ENCODE measurements at places on chromosomes 2 and 18.

- DNase-seq, result no peak
These were observed 10.7 kb upstream of the ADCY3 start for GRCh38 chr2:24930768-24931167.

DNA sequence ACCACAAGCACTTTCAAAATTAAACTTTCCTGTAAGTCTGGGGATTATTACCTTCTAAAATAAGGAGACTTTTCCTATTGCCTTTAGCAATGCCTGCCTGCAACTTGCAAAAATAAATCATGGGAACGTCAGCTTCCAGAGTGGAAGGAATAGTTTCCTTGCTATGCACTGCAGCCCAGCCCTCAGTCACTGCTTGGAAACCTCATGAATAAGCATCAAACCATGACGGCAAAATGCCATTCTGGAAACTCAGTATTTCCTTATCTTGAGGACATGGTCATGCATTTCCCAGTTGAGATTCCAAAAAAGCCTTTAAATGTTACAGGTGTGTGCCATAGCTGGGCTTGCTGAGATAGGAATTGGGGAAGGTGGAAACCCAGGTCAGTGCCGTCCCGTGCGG, 84.2 kb upstream of the OTOS start:
- no peak for DNase-seq

- DNase-seq, result no peak
These were observed 331.6 kb downstream of the DYSF start for GRCh38 chr2:71784734-71785511.

GRCh38 chr2:127471286-127471988, 53.2 kb downstream of the PROC start:
- no peak for DNase-seq

GRCh38 chr2:19861813-19862212, 40.0 kb downstream of the TTC32 start:
- DNase-seq, result no peak

DNA sequence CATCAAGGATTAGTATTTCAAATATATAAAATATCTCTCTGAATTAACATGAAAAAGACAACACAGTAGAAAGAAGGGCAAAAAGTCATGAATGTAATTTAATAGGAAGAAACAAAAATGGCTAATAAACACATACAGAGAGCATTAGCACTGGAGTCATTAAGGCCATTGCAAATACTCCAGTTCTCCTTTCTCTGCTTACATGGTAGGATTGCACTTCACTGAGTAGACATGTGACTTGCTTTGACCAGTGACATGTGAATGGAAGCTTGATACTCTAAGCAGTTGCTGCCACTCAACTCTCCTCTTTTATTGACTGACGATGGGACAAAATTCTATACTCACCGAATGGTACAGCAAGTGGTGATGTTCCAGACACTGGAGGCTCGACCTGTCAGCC, 153.9 kb upstream of the LGALSL start:
- no peak for DNase-seq

DNA sequence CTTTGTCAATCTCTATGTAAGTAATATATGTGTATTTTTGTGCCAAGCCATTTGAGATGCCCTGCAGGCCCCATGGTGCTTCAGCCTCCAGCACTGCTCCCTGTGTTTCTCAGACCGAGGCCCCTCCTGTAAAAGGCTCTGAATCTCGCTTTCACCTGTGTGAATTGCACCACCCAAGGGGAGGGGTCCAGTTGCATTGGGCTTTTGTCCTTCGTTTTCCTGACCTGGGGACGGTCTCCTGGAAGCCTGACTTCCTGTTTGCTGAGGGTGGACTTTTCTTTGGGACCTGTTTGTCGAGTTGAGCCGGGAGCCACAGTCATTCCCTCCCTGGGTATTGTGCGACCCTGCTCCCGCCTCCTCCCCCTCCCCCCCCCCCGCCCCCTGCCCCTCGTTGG, 48.9 kb downstream of the AGAP1 start:
- DNase-seq, result no peak

DNA sequence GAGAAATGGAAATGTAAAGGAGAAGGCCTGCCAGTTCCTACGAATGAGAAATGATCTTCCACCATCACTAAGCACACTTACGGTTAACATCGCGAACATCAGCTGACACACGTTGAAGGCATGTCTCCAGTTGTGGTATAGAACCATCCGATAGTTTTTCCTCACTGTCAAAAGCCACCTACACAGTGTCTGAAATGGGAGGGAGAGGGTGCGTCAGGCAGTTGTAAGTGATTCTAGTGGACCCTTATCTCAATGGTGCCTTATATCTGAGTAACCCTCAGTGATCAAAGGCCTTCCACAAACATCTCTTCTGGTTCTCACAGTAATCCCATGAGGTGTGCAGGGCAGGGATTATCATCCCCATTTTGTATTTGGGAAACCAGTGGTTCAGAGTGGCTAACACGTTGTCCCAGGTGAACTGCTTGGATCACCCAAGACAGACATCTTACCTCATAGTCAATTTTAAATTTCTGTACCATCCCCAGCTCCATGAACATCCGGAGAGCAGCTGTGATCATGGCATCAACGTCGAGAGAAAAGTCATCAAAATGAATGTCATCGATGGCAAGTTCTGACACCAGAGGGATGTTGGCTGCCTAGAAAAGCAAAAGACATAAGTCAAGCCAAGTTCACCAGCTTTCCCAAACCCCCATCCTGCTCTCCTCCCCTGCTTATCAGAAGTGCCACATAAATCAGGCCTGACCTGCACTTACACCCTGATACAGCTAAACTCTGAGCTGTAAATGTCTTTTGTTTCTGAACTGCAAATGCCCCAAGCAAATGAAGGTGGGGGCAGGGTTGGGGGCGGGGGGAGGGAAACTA, 335.2 kb downstream of the AGPS start:
- no peak for DNase-seq

DNA sequence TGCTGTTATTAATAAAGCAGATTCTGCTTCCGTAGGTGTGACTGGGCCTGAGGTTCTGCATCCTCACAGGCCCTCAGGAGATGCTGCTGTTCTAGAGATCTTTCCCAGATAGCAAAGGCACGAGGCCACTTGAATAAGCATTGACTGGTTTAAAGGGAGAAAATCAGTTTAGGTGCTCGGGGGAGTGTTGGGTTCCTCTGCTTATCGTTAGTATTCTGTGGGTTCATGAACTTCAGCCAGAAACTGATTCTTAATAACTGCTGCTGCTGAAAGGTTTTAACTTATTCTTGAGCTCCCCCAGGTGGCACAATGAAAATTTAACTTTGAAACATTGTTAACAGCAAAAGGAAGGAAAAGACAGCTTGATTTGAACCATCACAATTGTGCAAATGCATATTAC, 56.9 kb downstream of the ITGA6 start:
- no peak for DNase-seq

DNA sequence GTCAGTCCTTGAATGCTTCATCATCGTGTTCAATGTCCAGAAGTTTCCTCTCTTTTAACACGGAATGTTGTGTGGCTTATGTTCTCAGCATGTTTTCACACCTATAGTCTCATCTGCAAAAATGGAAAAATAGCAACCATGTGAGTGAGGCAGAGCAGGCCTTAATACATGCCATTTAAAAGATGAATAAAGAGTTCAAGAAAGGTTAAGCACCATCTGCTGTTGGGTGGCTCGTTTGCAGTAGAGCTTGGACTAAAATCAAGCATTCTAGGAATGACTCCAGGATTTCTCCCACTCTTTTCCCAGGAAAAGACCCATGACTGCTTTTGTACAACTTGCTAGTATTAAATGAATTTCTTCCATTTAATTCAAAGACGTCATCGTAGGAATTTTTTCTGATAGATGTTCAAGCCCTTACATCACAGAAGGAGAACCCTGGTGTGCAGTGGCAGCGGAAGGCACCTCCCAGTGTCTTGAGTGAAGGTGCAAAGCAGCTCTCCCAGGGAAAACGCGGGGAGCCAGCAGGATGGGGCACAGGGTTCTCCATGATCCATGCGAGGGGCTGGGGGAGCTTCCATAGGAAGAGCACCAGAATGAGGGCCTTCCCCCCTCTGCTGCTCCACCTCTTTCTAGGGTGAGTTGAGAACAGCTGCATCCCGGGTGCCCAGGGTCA, 9.6 kb downstream of the DCDC2C start:
- DNase-seq, result no peak

GRCh38 chr2:134039912-134040581, 213.8 kb upstream of the MGAT5 start:
- no peak for DNase-seq

GRCh38 chr2:99975386-99975785, 167.0 kb downstream of the AFF3 start:
- DNase-seq, result no peak

DNA sequence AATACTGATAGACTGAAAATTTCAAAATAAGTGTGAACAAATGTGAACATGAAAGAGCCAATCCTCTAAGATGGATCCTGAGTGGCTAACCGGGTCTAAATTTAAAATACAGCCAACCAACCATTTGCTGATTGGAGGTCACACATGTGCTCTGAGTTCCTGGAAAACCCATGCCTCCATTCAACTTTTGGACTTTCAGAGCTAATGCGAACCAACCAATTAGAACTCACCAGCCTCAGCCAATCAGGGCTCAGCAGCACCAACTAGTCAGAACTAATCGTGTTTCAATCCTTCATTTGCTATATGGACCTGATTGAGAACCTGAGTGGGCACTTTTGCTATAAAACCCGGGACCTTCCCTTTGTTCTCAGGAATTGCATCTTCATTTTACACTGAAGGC, 111.5 kb downstream of the MEP1B start:
- DNase-seq, result no peak

DNA sequence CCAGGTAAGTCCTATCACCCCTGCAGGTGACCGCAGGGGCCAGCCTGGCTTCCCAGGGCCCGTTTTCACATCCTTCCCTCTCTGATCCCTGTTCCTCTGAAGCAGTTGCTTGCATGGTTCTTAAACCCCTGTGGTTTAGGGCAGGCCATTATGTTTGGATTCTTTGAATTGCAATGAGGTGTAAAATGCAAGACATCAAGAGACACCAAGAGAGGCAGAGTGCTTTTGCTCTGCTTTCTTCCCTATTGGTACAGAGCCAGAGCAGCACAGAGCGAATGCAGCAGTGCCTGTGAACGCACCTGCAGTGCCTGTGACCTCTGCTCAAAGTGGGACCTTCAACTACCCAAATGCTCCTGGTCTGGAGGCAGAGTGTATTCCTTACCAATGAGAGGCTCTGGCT, 7.6 kb downstream of the RFX8 start:
- DNase-seq, result no peak

DNA sequence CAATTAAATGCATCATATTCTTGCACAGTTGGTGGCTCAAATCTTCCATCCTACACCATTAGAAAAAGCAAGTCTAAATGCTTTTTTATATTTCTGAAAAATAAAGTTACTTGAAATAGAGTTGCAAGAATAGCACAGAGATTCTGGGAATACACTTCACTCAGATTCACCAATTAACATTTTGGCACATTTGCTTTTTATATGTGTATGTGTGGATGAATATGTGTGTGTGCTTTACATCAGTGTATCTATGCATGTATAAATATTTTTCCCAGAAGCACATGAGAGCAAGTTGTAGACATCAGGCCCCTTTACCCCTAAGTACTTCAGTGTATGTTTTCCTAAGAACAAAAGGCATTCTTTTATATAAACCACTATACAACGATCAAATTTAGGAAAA, 27.6 kb upstream of the MSH2 start:
- no peak for DNase-seq

Data from stimulated activated CD4-positive, alpha-beta T cell treated with anti-CD3 and anti-CD28 coated beads, Interleukin-12 subunit alpha, Interleukin-12 subunit beta, amount 100 ng/mL, for 4 hours (primary cell).